NCI-H526 (cell line): ENCODE measurements at places on chromosomes 3 and 15.

DNA sequence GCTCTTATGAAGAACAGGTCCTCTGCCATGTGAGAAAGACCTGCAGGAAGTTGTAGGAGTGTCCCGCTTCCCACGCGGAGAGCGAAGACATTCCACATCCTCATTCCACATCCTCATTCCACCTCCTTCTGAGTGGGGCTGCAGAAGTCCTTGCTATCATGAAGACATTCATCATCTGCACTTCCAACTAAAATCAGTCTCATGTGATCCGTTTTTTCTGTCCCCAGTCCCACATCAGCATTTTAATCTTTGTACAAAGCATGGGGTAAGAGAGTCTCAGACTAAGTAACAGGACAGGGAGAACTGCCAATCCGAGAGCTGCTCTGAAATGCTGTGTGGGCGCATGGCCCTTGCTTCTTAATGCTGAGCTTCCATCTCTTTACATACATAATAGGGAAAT, 227.2 kb downstream of the RSRC1 start:
- DNase-seq: no peak

DNA sequence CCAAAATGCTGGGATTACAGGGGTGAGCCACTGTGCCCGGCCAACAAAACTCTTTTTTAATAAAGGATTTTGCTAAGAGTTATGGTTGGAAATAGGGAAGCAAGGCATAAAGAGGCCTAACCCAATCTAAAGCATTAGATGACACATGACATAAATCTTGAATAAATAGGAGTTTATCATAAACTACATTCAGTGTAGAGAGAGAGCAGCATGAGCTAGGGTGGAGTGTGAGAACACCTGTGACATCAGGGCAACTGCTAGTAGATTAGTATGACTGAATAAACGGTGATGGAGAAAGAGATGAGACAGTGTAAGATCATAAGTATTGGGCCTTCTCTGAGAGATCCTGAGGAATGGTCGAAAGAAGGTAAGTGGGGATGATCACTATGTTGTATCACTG, 63.7 kb downstream of the DPPA2 start:
- DNase-seq: no peak

DNA sequence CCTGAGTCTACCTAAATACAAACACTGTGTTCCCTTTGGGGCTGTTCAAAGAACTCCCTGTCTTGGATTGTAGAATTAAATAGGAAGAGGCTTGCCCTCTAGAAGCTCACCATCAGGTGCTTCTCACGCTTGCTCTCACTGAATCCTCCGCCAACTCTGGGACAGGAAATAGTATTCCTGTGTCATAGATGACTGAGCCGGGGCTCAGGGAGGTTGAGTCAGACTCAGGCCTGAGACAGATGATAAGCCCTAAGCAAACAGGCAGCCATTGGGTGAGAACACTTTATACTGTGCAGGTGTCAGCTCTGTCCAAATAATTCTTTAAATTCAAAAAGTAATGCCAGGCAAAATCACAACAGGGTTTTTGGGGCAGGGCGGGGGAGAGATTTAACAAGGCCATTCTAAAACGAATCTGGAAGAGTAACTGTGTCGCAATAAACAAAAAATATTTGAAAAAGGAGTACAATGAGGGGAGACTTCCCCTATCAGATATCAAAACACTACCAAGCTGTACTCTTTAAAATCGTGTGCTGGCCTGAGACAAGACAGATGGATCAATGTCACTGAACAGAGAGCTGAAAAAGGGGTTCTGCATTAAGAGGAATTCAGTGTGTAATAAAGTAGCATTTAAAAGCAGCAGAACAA, 59.0 kb downstream of the EPHB3 start:
- no peak for DNase-seq

- no peak for DNase-seq
Measured at GRCh38 chr3:183592821-183593220, 37.3 kb upstream of the KLHL6 start.

DNA sequence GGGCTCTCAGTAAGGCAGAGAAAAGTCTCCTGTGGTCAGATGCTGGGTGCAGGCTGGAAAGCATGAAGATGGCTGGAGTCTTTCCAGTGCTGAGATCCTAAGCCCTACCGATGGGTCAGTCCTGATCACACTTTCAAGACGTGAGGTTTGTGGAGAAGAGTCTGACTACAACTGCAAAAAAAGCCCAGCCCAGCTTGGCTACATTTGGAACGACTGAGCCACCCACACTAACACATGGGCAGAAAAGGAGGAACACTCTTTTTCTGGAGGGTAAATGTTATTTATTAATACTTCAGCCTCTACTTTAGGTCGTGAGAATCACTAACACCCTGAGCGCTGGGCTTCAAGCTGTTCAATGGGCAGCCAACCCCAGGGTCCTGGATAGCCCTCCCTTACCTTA, 22.0 kb upstream of the C3orf22 start:
- no peak for DNase-seq
